ENCODE measurements at places on chromosomes 1 and 21.

DNA sequence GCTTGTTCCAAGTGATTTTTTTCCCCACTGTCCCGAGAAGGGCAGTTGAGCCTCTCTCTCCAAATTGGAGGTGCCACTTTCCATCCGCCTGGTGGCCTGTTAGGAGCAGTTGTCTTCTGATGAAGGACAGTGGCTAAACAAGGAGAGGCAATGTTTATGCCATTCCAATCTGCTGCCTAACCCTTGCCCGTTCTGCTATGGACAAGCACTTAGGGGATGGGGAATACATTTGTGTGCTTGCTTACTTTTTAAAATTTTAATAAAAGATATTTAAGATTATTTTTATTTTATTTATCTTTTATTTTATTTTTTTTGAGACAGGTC is 12.0 kb downstream of the COQ8A start:
- no peak for DNase-seq

- no peak for DNase-seq
Measured at GRCh38 chr1:106926803-106927582, 129.5 kb upstream of the PRMT6 start.

GRCh38 chr1:36913484-36914060 is 120.7 kb downstream of the GRIK3 start:
- DNase-seq: no peak

- DNase-seq: peak; percentile 74
Measured at GRCh38 chr1:27830621-27831440, at the start of gene PPP1R8. Gene PPP1R8, plus strand, starts transcription at chr1:27830782. Its CDS starts 54 bp downstream, at chr1:27830836.

DNA sequence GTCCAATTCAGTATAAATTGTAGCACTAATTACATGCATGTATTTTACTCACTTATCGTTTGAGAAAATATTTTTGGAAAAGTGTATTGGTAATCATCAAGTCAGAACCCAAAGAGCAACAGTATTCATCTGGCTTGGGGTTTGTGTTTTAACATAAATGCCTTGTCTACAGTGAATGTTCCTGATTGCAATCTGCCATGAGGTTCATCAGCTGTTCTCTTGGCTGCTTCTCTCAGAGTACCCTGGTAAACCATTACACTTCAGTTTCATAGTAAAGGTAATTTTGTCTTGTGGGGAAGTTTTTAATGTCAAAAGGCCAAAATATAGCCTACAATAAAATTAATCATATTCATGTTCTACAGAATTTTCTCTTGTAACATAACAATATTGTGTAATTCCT is 150.3 kb downstream of the IFI44 start:
- DNase-seq: no peak

DNA sequence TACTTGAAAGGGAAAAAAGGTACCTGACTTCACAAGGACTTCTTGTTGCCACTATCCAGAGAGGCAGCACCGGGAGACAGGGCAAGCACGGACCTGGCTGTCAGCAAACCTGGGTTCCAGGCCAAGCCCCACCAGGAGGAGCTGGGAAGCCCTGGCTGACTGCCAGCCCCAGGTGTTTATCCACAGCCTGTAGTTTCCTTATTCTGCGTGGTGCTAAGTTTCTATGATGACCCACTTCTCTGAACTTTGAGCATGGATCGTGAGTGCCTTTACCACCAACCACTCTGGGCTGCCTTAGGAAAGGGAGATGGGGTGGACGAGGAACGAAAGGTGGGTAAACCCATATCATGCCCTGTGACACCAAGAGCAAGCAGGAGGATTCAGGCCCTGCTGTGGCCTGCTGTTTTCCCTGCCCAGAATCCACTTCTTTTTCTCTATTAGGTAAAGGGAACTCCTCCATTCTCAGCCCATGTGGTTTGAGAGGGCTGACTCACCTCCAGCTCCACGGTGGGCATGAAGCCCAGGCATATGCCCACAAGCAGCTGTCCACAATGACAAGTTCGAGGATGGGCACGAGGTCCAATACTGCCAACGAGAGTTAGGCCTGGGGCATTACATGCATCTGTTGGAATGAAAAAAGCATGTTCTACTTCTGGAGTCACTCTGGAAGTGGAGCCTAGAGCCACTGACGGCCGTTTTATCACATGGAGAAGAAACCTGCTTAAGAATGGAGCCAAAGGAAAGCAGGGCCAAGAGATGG is 20.3 kb downstream of the TSPAN2 start:
- DNase-seq: no peak

GRCh38 chr1:235586413-235586812 is 63.2 kb downstream of the GNG4 start:
- DNase-seq: no peak

GRCh38 chr1:216750031-216750627 is 26.9 kb upstream of the ESRRG start:
- DNase-seq: no peak

DNA sequence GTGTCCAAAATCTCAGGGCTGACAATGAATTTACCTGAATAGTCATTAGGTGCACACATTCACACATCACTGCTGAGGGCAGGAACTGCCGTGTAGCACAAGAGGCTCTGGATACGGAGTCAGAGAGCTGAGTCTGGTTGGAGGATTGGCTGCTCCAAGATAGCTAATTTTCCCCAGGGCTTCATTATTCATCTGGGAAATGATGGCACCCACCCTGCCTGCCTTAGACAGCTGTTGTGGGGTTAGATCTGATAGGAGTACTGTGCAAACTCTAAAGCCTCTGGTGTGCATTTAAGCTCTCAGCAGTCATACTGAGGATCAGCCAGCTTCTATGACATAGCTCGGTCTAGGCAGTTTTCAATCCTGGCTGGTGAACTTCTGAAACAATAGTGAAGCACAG is 67.0 kb downstream of the LMX1A start:
- DNase-seq: no peak

GRCh38 chr21:33403786-33404585 is 773 bp downstream of the IFNGR2 start:
- no peak for DNase-seq

- no peak for DNase-seq
Measured at GRCh38 chr1:112674986-112675727, 698 bp downstream of the MOV10 start.

- DNase-seq: no peak
Measured at GRCh38 chr1:2382621-2383361, 8.6 kb downstream of the MORN1 start.

DNA sequence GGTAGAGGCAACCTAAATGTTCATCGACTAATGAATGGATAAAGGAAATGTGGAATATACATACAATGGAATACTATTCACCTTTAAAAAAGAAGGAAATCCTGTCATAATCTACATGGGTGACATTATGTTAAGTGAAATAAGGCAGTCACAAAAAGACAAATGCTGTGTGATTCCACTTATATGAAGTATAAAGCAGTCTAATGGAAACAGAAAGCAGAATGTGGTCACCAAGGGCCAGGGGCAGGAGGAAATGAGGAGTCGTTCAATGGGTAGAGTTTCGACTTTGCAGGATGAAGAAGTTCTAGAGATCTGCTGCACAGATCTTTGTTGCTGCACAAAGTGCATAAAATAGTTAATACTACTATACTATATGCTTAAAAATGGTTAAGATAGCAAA is 7.8 kb downstream of the DIPK1A start:
- DNase-seq: no peak

- no peak for DNase-seq
Measured at GRCh38 chr1:174666248-174666647, 218.5 kb downstream of the GPR52 start.

DNA sequence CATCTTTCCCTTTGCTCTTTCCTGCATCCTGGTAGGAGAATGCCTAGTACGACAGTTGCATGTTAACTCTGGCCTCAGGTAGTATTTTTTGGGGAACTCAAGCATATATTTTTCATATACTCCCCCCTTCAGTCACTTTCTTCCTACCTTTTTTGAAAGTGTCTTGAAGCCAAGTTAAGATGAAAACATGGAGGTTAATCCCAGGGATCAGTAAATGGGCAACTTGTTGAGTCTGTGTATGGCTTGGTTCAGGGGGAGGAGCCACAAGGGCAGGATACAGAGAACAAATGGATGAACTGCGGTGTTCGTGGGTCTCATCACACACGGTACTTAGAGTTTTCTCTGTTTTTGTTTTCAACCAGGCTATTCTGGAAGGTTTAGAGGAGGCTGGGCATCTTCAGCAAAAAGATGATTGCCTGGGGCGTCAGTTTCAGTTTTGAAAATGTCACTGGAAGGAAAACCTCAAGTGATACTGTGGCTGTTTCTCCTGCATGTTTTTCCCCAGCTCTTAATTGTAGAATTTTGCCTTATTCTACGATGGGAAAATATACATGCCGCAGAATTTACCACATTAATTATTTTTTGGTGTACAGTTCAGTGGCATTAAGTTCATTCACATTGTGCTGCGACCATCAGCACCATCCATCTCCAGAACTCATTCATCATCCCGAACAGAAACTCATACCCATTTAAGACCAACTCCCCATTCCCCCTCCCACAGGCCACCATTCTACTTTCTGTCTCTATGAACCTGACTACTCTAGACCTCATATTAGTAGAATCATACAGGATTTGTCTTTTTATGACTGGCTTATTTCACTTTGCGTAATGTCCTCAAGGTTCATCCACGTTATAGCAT is 71.5 kb downstream of the MAP10 start:
- DNase-seq: no peak

DNA sequence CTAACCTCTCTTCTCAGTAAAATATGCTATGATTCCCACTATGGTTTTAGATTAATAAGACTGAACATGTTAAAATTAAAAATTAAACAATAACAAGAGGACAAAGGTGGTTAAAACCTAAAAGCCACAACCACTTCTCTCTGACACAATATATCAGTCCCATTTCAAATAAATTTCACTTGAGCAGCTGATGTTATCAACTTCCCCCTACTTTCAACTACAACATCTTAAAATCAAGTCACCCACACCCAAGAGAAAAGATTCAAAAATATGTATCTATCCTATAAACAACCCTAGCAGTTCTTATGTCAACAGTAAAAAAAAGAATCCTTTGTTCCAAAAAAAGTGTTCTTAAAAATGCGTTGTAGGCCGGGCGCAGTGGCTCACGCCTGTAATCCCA is 7.5 kb downstream of the PUM1 start:
- no peak for DNase-seq

DNA sequence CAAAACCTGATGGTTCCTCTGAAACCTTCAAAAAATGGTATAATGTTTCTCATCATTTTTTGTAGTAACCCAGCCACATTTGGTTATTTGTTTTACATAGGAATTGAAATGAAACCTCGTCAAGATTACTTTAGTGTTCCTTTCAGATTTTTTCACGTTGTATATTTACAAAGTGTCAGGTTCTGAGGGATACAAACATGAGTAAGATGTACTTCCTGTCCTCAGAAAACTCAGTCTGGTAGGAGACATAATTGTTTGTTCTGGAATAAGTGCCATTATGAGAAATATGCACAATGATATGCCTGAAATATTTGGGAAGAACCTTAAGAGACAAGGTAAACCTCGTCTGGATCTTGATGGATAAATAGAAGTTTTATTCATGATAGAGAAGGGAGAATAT is 145.5 kb downstream of the USP25 start:
- DNase-seq: no peak

DNA sequence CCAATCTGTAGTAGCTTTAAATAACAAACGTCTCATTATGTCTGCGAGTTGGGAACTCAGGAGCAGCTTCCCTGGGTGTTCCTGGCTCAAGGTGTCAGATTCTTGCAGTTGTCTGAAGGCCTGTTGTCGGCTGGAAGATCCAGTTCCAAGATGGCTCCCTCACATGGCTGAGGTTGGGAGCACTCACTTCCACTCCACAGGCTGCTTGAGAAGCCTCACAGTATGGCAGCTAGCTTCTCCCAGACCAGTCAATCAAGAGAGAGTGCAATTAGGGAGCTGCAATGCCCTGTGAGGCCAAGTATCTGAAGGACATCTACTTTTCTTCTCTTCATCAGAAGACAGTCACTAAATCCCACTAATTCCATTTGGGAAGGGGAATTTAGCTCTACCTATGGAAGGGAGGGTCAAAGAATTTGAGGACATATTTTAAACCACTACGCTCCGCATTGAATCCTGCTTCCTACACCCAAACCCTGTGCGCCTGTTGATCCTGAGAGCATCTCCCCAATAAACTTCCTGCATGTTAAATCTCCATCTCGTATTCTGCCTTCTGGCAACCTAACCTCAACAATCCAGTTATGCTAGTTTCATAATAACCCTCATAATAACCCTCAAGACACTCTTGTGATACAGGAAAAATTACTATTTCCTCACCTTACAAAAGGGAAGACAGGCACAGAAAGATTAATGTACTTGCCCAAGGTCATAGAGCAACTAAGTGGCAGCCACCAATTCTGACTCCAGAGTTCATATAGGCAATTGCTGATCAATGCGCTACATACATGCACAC is 3.6 kb upstream of the VPS26C start:
- DNase-seq: no peak
